ENCODE measurements at places on chromosomes 7 and 10.
A peak's percentile ranks its signal among the peaks of the same experiment; 100 is the strongest.

GRCh38 chr10:14554091-14554490, 220.6 kb downstream of the FAM107B start:
- peak; percentile 24 for DNase-seq

DNA sequence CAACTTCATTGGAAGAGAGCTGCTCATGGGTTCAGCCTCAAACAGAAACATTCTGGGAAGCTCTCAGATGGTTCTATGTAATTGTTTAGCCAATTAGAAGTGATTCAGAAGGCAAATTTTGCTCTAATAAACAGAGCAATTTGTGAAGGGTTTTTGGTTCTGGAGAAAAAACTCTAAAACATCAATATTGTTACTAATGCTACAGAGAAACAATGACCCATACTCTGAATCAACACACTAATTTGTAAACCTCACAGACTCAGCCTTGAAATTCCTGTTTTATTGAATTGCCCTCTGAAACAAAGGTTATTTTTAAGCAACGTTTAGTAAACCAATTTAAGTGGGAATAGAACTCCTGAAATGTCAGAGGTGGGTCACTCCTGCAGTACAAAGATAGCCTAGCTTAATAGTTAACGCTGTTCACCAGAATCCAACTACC, 171.6 kb upstream of the SVIL start:
- DNase-seq: no peak

GRCh38 chr7:64893401-64893800, 9.7 kb upstream of the ZNF273 start:
- DNase-seq: no peak

GRCh38 chr10:33783078-33783477, 448.6 kb upstream of the NRP1 start:
- DNase-seq: no peak

- DNase-seq: no peak
Measured at GRCh38 chr10:7471720-7472367, 61.0 kb upstream of the SFMBT2 start.

DNA sequence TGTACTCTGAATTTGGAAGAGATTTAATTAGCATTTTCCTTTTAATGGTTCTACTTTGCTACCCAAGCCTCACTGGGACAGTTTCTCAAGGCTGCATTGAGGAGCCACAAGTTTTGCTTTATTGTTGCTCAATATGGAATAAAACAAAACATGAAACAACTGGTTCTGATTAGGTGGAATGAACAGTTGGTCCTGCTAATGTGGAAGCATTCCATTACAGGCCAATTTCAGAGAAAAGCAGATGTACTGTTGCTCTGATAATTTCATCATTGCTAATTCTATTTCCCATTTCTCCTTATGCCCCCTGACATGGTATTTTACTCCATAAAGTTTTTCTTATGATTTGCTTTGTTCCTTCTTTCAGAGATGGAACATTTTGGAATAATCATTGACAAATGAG, 66.0 kb upstream of the PAPSS2 start:
- no peak for DNase-seq

DNA sequence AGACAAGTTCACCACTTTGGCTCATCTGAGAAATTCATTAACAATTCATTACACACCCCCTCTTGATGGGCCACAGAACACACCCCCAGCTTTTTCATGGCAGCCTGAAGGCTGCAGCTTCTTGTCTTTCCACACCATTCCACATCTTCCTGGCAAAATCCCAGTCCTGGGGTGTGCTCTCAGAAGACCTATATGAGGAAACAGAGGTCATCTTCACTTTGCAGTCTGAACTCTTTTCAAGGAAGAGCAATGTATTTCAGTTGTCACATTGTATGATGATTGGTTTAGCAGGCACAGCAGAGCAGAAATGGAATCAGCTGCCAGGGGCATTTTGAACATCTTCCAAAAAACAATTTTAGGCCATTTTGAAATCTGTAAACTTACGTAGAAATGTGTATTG, 7.8 kb upstream of the LRRC27 start:
- no peak for DNase-seq

DNA sequence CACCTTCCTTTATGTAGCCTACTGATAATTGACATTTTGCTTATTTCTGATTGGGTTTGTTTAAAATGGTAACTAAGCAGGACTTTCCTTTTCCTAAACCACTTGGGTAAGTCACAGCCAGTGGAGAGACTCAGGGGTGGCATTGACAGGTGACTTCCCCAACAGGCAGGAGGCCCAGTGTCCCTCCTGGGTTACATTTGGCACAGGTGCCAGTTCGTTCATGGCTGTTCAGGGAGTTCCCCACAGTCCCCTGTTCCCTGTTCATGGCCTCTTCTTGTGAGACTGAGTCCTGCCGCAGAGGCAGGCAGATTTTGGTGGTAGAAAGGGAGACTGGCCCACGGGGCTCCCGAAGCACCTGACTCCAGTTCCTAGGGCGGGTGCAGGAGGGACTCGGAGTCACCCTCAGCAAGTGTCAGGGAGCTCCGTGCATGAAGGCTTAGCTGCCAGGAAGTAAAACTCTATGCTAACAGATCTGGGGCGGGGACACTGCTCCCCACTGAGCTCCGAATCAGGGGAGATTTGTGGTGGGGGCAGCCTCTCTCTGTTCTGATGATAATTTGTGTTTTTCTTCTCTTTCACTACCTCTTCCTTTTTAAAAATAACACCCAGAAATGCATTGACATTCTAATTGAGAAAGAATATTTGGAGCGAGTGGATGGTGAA, 84.1 kb downstream of the EZH2 start:
- no peak for DNase-seq

- DNase-seq: no peak
Measured at GRCh38 chr7:144957998-144958397, 122.1 kb upstream of the TPK1 start.

- DNase-seq: no peak
Measured at GRCh38 chr7:188727-189500, 3.5 kb upstream of the FAM20C start.

- DNase-seq: no peak
Measured at GRCh38 chr7:128242661-128243060, 1.6 kb downstream of the LEP start.

DNA sequence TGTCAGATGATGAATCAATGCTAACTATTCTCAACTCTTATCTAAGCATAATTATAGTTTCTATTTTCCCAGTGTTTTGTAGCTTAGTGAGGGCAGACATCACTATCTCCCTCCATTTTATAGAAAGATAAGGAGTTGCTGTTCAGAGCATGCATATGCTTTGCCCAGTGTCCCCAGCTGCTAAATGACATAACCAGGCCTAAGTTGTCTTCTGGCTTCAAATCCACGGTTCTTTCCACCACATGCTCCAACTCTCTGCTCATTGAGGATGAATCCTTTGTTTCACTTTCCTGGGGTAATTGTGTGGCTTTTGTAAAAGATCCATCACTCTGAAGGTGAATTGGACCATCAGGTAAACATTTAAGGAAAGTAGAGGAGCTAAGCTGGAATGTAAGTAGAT, 134.0 kb downstream of the SNX10 start:
- DNase-seq: no peak

DNA sequence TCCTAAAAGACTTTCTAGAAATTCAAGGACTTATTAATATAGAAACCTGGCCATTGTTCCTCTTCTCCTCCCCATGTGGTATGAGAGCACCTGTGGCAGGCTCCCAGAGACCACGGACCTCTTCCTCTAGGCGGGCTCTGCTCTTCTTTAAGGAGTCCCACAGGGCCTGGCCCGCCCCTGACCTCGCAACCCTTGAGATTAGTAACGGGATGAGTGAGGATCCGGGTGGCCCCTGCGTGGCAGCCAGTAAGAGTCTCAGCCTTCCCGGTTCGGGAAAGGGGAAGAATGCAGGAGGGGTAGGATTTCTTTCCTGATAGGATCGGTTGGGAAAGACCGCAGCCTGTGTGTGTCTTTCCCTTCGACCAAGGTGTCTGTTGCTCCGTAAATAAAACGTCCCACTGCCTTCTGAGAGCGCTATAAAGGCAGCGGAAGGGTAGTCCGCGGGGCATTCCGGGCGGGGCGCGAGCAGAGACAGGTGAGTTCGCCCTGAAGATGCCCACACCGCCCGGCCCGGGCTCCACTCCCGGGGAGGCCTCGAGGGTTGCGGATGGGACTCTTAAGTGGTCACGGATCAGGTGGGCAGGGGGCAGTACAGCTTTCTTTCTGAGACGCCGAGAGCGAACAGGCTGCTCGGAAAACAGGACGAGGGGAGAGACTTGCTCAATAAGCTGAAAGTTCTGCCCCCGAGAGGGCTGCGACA, at the start of gene SLC26A4:
SLC26A4 (plus strand) TSS at position 448 of the 700 bp plus-strand sequence. CDS start 814 bp downstream, outside the sequence.
- no peak for DNase-seq

GRCh38 chr7:116354546-116355423, 144.4 kb downstream of the TES start:
- no peak for DNase-seq

DNA sequence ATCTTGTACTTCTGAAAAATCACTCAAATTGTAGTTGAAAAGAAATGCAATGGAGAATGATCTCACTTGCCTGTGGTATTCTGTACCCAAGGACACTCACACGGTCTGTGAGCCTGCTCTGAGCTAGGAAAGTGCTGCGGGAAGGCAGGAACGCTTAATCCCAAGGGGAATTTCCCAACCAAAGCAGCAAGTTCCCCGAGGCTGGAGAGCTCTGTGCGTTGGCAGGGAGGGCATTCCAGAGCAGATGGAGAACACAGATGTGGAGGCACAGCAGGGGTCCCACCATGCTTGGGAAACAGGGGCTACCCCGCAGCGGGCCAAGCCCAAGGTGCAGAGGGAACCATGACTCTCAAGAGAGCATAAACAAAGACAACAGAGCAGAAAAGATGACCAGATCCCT, 13.6 kb downstream of the SVIL start:
- DNase-seq: no peak

GRCh38 chr7:125149151-125149550, 219.5 kb upstream of the POT1 start:
- no peak for DNase-seq

DNA sequence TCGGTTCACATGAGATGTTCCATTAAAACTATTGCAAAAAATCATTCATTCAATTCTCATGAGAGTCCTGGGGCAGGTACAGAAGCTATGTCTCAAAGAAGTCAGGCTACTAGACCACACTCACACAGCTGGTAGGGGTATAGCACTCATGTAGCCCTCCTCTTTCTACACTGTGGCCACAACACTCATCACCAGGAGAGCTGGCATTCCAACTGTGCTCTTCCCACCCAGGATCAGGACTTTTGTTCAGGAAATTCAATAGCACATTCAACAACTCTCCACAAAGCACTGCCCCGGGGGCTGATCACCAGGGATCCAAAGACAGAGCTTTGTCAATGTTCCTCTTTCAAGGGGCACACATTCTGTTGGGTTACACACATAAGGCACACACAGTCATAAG, 31.0 kb upstream of the C10orf90 start:
- no peak for DNase-seq

DNA sequence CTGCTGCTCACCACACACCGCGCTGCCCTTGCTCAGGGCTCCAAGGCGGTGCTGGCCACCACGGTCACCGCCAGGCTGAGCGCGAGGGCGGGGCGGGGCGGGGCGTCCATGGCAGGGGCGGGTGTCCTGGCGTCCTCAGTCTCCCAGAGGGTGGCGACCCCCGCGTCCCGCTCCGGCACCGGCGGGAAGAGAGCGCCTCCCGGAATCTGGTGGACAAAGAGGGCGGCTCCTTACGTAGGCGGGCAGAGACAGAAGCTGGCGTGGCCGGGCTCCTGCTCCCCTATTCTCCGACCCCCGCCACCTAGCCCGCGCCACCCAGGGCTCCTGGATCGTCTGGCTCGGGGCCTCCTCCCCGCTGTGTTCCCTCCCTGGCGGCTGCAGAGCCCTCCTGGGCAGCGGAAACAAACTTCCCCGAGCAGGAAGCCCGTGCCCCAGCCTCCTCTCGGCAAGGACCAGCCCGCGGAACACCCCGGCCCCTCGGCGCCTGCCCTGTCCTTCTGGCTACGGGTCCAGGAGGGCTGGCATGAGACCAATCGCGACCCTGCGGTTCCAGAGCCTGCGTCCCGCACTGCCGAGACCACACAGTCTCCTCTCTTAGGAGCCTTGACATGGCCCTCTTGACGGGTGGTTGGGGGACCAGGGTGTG, 133.8 kb upstream of the ZNF92 start:
- no peak for DNase-seq

GRCh38 chr10:67818323-67818722, 19.7 kb downstream of the DNAJC12 start:
- peak; percentile 59 for DNase-seq

DNA sequence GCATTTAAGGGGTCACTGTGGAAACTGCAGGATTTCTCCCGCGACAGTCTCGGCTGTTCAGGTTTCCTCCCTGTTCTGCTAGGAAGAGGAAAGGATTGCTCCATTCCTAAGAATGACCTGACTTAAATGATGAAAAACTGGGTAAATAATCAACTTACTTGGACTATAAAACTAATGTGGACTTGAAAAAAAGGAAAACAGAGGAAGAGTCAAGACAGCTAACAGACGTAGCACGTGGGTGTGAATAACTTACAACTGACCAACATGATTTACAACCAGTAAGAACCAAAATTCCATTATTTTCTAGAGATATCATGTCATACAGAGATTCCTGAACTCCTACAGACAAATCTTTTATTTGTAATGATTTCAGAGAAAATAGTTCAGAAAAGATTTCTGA, 93.8 kb downstream of the ADAM12 start:
- no peak for DNase-seq

DNA sequence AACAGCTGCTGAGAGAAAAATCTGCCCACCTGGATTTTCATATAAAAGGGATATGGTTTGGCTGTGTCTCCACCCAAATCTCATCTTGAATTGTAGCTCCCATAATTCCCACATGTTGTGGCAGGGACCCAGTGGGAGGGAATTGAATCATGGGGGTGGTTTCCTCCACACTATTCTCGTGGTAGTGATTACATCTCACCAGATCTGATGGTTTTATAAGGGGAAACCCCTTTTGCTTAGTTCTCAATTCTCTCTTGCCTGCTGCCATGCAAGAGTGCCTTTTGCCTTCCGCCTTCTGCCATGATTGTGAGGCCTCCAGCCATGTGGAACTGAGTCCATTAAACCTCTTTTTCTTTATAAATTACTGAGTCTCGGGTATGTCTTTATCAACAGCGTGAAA, 20.8 kb upstream of the MKI67 start:
- no peak for DNase-seq

DNA sequence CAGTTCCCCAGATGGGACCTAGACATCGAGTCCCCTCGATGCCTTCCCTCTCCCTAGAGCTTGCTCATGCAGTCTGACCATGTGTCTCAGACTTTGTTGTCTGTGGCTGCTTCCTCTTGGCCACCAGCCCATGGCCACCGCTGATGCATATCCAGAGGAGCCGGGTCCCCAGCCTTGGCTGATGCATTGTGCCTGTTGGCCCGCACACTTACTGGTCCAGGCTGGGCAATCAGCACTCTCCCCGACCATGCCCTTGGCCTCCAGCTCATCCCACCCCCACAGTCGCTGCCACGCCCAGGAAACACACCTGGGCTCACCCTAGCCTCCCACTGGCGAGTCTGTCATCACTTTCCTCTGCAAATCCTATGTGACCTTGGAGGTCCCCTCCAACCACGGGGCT, 10.1 kb downstream of the NPC1L1 start:
- no peak for DNase-seq

GRCh38 chr7:29771081-29771816, 35.1 kb upstream of the WIPF3 start:
- DNase-seq: no peak

- no peak for DNase-seq
Measured at GRCh38 chr7:29077854-29078253, 68.5 kb downstream of the CPVL start.
